C1 segment of cervical spinal cord (tissue), 14 donors: ENCODE measurements at places on chromosomes 1 and 21.

- DNase-seq, result no peak
Observed at GRCh38 chr1:14413819-14414490, 184.5 kb upstream of the KAZN start.

GRCh38 chr1:112687361-112687760, 12.9 kb downstream of the MOV10 start:
- DNase-seq, result no peak

DNA sequence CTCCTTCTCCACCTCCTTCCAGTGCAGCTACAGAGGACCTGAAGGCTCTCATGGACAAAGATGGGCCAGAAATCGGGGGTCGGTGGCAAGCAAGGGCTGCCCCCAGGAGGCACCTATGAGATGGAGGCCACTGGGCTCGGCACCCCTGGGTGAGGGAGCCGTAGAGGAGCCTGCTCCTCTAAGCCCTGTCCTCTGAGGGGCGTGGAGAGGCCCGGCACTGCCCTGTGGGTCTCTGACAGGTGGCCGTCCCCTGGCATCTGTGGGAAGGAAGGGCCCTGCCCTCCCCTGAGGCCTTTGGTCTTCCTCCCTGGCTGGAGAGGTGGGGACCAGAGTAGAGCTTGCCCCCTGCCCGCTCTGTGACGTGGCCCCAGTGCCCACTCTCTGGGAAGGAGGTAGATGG, 30.9 kb downstream of the PRDM16 start:
- DNase-seq, result no peak

GRCh38 chr1:162903246-162903645, 42.3 kb upstream of the CCDC190 start:
- no peak for DNase-seq

DNA sequence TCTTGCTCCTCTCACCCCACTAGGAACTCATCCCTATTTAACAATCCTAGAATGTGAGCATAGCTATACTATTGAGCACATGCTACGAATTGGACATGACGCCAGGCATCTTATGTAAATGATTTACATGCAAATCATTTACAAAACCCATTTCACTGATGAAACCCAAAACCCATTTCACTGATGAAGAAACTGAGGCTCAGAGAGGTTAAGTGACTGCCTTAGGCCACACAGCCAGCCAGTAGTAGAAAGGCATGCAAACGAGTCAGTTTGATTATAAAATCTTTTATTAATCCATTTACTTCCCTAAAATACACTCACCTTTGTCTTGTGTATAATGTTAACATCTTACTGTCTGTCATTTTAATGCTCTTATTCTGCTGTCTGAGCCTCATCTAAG, 87.9 kb downstream of the PLXNA2 start:
- DNase-seq, result no peak

GRCh38 chr1:223827193-223827663, 18.5 kb downstream of the TP53BP2 start:
- DNase-seq, result no peak

DNA sequence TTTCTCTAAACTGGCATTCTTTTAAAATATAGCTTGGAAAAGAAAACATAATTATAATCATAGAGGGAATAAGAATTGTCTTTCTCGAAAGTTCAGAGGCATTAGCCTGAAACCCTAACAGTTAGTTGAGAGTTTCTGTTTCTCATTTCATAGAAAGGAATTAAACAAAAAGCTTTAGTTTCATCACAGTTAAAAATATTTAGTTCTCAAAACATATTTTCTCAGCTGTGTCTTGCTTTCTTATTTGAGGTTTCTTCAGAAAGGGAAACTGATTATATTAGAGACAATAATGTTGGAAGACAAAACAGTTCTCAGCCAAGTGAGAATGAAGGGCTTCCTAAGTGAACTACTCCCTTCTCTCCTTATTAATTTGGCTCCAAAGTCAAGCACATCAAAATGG, 75.4 kb upstream of the C1orf105 start:
- no peak for DNase-seq

DNA sequence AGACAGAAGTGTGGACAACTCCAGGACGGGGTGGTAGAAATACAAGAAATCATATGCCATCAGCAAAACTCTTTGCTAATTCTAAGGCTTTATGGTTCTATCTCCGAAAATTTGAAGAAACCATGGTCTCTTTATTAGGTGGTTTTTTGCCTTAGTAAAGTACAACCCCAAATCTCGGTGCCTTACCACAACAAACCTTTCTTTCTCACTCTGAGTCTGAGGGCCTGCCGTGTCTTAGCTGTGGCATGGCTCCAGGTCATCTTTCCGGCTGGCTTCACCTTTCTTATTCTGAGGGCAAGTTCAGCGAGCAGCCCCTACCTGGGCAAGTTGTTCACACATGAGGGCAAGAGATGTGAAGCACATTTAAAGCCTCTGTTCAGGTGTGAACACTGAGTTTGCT, 280.6 kb downstream of the TTLL7 start:
- DNase-seq, result no peak

DNA sequence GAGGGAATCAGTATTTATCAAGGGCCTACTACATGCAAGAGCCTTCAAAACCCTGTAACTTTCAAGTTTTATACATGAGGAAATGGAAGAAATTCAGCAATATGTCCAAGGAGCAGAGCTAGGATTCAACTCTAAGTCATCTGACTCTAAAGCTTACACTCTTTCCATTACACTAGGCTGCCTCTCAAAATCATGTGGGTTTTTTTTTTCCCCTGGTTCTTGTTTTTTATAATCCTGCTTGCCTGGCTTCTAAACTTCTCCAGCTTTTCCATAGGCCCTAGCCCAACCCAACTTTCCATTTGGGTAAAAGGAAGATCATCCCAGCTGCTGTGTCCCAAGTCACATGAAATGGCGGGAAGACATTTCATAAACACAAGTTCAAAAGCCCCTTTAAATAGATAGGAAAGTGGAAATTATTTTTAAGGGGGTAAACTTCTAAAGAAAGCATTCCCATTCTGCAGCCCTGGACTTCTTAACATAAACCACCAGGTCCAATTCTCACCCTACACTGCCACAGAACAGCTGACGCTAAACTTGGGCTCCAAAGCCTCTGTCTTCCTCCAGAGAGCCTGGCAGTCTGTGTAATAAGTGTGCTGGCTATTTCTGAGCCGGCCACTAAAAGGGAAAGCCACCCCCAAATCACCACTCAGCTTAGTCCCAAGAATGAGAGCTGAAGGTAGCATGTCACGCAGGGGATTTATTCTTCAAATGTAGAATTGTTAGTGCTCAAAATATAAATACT, 46.9 kb downstream of the ITPKB start:
- DNase-seq, result no peak

DNA sequence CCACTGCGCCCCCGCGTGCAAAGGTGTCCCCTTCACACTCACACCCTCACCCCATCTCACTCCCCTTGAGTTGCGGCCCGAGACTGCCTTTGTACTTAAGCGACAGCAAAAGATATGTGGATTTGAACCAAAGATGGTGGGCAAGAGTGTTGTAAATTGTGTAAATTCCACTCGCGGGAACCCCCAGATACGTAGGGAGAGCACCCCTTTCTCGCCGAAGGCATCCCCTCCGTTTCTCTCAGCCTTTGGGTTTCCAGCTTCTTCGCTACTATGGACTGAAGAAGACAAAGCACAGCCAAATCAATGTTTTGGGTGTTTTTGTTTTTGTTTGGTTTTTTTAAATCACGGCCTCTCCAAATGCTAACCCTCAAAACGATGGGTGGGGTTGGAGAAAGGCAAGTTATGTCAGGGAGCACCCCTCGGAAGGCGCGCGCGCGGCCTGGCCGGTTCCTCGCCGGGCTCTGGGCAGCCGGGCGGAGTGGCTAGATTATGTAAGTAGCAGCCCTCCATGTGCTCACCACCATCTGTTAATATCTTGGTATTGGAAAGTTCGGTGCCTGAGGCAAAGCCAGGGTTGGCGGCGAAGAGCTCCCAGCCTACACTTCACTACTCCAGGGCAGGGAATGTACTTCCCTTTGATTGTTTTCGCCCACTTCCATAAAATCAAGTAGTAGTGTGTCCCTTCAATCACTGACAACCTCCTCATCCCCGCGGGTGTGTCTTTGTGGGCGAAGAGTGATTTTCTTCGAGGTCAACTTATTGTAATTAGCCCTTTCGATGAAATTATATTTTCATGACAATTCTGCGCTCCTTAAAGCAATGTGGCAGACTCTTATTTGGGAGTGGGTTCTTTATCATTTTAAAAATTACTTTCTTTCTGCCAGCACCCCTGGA, 4.0 kb upstream of the PROX1 start:
- no peak for DNase-seq
